ENCODE measurements at places on chromosomes 11 and 22.

- no peak for DNase-seq
These were observed 31.7 kb downstream of the TPCN2 start for GRCh38 chr11:69080257-69080995.

- no peak for DNase-seq
These were observed 117.4 kb upstream of the TMEM45B start for GRCh38 chr11:129698212-129698611.

- DNase-seq, result no peak
These were observed 9.9 kb downstream of the UCP3 start for GRCh38 chr11:73998846-73999575.

GRCh38 chr11:10678101-10678500 lies 15.5 kb downstream of the IRAG1 start:
- DNase-seq, result no peak

- peak; percentile 48 for DNase-seq
These were observed 38.7 kb upstream of the CDON start for GRCh38 chr11:126101251-126101929.

Measured in eye (tissue), 1 donor.